ENCODE measurements at places on chromosomes 7 and 10. TPM values are rescaled to one million over a fixed set of nuclear protein-coding genes. Genes with fewer than 3 reads are reported as not detected.

Gene POLR2J
- total RNA-seq = 53.2 TPM

Gene JCAD
- 5.2 TPM for total RNA-seq

Gene TAS2R40
- not detected for total RNA-seq

Gene OPN1SW
- total RNA-seq = not detected

Gene CFAP70
- 0.18 TPM for total RNA-seq

Gene PLXDC2
- 30.3 TPM for total RNA-seq

Gene EDRF1
- total RNA-seq = 23.2 TPM

Gene NUPR2
- not detected for total RNA-seq

Gene PPA1
- total RNA-seq = 357 TPM

Gene CCL24
- total RNA-seq = not detected

Gene HOXA3
- total RNA-seq = 5.5 TPM

Gene CADPS2
- 22.4 TPM for total RNA-seq

Gene GFRA1
- 1.7 TPM for total RNA-seq

Gene FAM221A
- total RNA-seq = 4.8 TPM

Gene CRYGN
- total RNA-seq = not detected

Gene EIF5AL1
- 0.81 TPM for total RNA-seq

Gene HOXA6
- total RNA-seq = 0.70 TPM

Gene LIPN
- total RNA-seq = not detected

Gene BTBD16
- not detected for total RNA-seq

Gene NODAL
- total RNA-seq = not detected

Gene TWIST1
- total RNA-seq = 29.1 TPM

Gene LEP
- not detected for total RNA-seq

Gene MACROH2A2
- 42.7 TPM for total RNA-seq

Gene FGFR2
- 3.7 TPM for total RNA-seq

Gene ACTL6B
- total RNA-seq = not detected

Gene SEMA3D
- 35.3 TPM for total RNA-seq

Gene NPC1L1
- total RNA-seq = not detected

Gene FAM20C
- total RNA-seq = 164 TPM

Gene PLEKHS1
- 0.80 TPM for total RNA-seq

Gene C1QL3
- total RNA-seq = not detected

Gene GIMAP1
- not detected for total RNA-seq

Gene PCLO
- 2.7 TPM for total RNA-seq

Gene SLC26A3
- total RNA-seq = not detected

Gene HPSE2
- not detected for total RNA-seq

Gene EBF3
- 0.33 TPM for total RNA-seq

Gene TAS2R3
- 0.08 TPM for total RNA-seq

Gene CPED1
- 23.8 TPM for total RNA-seq

Gene GIMAP5
- 1.2 TPM for total RNA-seq

Measured in H4 (cell line).